ENCODE measurements at places on chromosomes 16 and 17.

DNA sequence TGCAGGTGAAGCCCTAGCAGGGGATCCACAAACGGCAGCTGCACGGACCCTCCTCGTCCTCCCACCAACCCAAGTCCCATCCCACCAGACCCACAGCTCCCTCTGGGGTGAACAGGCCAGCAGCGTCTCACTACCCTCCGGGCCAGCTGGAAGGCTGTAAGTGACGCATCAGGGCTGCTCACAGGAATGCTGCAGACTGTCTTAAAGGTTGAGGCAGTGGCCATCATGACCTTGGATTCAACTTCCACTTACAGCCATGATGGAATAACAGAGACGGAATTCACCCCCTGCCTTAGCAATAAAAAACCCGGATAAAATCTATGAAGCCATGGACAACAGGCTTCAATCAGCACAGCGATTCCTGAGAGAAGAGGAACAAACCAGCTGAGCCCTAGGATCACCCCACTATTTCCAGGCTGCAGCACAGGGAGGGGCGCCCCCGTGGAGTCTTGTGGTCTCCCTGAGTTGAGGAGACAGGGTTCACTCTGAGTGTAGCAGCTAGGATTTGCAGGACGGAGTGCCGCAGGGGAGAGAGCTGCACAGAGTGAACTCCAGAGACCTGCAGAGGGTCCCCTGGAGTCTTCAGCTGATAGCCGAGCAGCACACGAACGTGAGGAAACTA lies 10.5 kb downstream of the FAM83G start:
- no peak for DNase-seq

DNA sequence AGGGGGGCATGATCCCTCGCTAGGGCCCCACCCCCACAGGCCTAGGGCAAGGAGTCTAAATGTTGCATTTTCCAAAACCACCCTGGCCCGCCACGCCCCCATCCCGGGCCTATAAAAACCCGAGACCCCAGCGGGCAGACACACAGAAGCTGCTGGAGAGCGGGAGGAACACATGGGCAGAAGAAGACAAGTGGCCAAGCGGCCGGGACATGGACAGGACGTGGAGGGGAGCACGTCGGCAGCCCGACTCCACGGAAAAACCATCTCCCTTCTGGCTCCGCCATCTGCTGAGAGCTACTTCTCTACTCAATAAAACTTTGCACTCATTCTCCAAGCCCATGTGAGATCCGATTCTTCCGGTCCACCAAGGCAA lies 34.1 kb upstream of the ENPP7 start:
- no peak for DNase-seq

DNA sequence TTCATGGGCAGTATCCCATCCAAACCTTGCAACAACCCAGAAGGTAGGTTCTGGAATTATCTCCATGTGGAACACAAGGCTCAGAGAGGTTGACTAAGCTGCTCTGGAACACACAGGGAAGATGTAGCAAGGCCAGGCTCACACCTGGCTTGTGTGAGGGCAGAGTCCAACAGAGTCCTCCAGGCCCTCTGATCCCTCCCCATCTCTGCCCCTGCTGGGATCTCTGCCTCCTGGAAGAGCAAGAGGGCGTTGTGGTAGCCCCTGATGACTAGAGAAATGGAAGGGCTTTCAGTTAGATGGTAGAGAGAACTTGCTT lies 7.0 kb upstream of the PPP1R1B start:
- DNase-seq = no peak

- no peak for DNase-seq
Measured at GRCh38 chr17:46199379-46199778, 6.2 kb upstream of the KANSL1 start.

Data from left hindlimb (tissue), 1 donor.